ENCODE measurements at places on chromosomes 3 and 15. TPM values are rescaled to one million over a fixed set of nuclear protein-coding genes. Genes with fewer than 3 reads are reported as not detected.

FOXB1 gene
- total RNA-seq, result not detected

TSC22D2 gene
- 45.0 TPM for total RNA-seq

ZBED2 gene
- total RNA-seq, result not detected

GOLGA6L4 gene
- 3.0 TPM for total RNA-seq

ANKRD34C gene
- 0.12 TPM for total RNA-seq

FETUB gene
- not detected for total RNA-seq
